ENCODE measurements at places on chromosomes 3 and 15.

DNA sequence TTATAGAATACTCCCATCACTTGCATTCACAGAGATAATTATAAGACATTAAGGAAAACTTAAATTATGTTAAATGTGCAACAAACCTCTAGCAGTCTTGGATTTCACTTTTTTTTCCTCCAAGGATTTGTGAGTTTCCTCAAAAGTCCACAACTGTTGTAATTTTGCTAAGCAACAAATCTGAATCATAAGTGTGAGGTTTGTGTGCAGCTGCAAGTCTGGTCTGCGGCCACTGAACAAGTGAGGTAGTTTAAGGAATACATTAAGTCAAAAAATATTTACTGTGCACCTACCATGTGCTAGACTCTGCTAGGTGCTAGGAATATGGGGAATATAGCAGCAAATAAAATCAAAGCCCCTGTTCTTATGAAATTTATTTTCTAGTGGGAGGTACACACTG is 70.2 kb downstream of the LRRC28 start:
- no peak for DNase-seq

- no peak for DNase-seq
Observed at GRCh38 chr15:93235926-93236780, 147.1 kb upstream of the RGMA start.

DNA sequence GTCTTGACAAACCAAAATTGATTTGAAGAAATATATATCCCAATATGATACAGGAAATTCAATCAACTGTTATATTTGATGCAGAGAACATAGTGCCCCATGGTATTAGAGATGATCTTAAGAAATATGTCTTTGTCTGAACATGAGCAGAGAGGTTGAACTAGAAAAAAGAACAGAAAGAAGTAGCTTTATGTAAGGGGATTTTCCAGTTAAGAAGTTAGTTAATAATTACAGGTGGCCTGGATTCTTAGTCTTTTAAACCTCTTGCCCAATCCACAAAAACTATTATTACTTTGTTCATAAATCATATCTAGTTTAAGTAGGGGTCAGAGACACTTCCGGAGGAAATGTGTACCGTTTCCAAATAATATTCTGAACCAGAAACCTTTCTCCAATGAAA is 1186.7 kb upstream of the EPHA6 start:
- DNase-seq, result no peak

DNA sequence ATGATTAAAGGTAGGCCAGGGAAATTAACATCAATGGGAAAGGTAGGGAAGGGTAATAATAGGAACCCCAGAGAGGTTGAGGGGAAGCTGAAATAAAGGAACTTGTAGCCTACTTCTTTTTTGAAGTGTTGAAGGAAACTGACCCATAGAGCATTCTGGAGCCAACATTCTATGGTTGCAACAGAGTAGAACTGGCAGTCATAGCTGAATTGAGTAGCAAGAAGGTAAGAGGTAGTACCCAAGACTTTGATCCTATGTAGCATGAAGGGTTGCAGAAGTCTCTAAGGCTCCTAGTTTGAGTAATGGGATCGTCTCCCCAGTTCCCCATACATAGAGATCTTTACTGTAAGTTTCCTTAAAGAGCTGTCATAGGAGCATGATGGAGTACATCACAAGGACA is 7.4 kb upstream of the ZNF774 start:
- DNase-seq, result no peak
